ENCODE measurements at places on chromosomes 6 and 20.
A peak's percentile ranks its signal among the peaks of the same experiment; 100 is the strongest.

- DNase-seq, result no peak
Observed at GRCh38 chr6:62285612-62286469, at the start of gene KHDRBS2. KHDRBS2 (minus strand) TSS chr6:62286225.

DNA sequence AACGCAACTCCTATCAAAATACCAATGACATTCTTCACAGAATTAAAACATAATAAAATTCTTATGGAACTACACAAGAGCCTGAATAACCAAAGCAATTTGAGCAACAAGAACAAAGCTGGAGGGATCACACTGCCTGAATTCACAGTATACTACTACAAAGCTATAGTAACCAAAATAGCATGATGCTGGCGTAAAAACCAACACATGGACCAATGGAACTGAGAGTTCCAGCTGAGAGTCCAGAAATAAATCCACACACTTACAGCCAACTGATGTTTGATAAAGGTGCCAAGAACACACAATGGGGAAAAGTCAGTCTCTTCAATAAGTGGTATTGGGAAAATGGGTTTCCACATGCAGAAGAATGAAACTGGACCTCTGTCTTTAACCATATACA lies 6.9 kb downstream of the MLIP start:
- no peak for DNase-seq

DNA sequence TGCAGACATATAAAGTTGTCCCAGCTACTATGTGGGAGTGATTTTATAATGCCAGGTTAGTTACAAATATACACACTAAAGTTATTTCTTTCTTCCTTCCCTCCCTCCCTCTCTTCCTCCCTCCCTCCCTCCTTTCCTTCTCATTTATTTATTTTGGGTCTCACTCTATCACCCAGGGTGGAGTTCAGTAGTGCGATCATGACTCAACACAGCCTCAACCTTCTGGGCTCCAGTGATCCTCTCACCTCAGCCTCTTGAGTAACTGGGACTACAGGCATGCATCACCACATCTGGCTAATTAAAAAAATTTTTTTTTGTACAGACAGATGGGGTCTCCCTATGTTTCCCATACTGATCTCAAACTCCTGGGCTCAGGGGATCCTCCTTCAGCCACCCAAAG lies 59.2 kb downstream of the PHF20 start:
- no peak for DNase-seq

DNA sequence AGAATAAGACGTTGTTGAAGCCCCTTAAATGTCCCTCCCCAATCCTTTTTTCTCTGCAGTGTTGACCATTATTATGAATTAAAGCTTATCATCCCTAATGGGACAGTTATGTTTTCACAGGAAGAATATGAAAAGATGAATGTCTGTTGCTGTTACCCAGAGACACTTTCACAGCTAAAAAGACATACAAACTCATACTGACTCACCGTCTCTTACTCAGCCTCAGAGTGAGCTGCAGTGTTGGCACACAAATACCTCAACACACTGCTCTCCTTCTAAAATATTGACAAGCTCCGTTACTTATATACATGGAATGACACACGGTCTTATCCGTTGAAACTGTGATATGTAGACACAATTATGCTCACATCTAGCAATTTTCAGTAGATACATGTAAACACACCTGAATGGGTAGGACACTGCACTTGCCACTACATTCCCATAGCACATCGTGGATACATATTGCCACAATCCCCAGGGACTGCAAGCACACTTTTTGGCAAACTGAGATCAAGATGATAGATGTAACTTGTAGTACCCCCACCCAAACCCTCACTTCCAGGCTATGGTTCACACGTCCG lies 9.6 kb upstream of the SAPCD1 start:
- no peak for DNase-seq

GRCh38 chr6:141097471-141097870 lies 1035.3 kb upstream of the GJE1 start:
- no peak for DNase-seq

- DNase-seq, result no peak
Observed at GRCh38 chr20:63591147-63591533, 17.1 kb upstream of the HELZ2 start.

DNA sequence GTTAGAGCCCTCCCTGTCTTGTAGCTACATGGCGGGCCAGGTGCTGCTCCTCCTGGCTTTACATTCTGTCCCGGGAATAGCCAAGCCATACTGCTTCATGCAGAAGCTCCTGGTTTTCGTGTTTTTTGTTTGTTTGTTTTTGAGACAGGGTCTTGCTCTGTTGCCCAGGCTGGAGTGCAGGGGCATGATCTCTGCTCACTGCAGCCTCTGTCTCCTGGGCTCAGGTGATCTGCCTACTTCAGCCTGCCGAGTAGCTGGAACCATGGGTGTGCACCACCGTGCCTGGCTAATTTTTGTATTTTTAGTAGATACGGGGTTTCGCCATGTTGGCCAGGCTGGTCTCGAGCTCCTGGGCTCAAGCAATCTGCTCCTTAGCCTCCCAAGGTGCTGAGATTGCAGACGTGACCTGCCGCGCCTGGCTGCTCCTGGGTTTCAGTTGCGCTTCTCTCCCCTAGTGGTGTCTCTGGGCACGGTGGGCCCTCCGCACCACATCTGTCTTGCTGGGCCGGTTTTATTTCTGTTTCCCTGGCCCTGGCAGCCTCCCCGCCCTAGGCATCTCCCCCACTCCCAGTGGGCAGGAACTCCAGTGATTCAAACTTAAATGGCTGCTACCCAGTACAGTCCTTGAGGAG lies 12.9 kb downstream of the CDYL start:
- DNase-seq, result no peak

- DNase-seq, result no peak
Observed at GRCh38 chr20:38927902-38928578, 1.8 kb downstream of the FAM83D start.

GRCh38 chr20:278607-279571 lies 11.7 kb downstream of the C20orf96 start:
- DNase-seq, result no peak

DNA sequence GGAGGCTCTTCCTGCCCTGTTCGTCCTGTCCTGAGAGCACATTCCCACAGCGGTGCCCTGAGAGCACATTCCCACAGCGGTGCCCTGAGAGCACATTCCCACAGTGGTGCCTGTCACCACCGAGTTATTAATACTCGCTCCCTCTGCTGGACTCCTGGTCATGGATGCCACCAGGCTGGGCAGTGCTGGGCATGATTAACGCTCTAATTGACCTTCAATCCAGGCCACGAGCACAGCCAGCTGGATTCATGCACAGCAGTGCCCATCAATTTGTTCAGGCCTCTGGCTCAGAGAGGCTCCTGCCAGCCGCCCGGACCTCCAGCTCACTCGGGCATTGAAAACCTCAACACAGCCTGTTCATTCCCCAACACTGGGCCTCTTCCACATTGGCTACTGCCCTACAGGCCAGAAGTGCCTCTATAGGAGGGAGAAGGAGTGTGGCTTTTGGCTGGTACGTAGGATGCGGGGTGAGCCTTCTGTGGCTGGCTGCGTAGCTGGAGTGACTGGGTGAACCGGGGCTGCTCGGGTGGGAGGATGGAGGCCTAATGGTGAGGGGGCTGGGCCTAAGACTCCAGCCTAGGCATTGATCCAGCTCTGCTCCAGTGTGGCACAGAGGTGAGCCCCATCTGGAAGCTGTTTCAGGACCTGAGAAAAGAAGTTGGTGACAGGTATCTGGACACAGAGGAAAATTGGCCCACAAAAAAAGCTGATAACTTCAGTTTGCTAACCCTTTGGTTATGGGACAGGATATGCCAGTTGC lies 9.3 kb downstream of the IP6K3 start:
- no peak for DNase-seq

DNA sequence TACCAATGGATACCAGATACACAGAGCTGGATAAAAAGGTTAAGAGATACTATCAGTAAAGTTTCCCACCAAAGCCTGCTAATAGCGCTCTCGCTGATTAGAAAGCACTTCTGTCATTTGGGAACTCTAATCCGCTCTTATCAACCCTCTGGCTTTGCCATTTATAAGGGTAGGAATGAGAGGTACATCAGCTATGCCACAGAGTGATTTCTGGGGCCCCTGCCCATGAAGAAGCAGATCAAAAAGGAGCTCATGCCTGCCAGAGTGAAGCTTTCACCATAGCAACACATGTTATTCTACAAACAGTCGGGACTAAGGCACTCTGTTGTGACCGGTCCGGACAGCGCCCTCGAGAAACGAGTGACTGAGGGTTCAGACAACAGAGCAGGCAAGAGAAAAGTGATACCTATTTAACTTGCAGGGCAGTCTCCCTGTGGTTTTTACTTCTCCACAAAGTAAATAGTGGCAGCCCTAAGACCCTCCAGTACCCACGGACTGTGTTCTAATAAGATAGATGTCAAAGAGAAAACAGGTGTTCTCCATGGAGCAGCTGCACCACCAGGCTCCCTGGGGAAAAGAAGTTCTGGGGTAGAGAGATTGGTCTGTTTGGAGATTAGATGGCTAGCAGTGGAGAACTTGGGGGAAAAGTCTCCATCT lies 5.6 kb downstream of the TRAM2 start:
- no peak for DNase-seq

DNA sequence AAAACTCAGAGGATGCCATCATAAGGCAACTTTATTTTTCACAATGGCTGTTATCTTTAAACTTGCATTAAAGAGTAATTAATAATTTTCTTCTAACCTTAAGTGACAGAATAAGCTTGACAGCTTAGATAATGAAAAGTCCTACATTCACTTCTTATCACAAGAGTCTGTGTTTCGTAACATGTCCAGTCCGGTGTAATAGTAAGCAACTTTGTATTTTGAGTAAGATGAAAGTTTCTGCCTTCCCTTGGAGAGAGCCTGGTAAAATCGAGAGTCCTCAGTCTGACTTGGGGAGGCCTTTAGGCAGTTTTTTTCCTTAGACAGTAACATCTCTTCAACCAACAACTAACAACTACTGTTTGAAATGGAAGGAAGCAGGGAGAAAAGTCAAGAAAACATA lies 195.6 kb downstream of the GRM1 start:
- DNase-seq, result no peak

DNA sequence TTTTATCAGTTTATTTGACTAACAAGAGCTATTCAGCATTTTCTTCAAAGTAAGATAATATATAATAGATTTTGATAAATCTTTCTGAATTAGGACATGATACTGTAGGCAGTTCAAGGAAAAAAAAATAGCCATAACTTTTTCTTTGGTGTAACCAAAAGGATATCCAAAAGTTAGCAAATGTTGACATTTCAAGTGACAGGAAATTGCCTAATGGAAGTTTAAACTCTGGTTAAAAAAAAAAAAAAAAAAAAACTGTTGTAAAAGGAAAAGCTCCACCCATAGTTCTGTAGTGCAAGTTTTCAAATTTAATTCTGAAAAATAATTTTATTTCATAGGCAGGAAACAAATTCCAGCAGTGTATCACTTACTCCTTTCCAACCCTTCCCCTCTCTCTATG lies 18.8 kb downstream of the HEBP2 start:
- DNase-seq, result no peak

DNA sequence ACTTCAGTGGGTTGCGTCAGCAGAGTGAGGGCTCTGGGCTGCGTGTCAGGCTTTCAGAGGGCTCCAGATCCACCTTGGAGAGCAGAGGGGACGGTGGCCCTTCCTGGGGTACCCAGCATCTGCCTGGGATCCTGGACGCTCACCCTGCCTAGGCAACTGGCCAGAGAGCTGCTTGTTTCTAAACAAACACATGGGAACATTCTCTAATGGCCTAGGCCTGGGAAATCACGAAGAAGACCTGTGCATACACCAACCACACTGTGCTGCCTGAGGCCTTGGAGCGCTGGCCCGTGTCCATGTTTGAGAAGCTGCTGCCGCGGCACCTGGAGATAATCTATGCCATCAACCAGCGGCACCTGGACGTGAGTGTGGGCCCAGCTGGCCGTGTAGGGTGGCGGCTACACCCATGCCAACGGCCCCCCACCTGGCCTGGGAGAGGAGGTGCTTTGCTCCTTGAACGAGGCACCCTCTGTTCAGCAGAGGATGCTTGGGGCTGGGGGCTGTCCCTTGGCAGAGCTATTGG lies 32.2 kb downstream of the PYGB start:
- peak; percentile 1 for DNase-seq

GRCh38 chr6:149938571-149939355 lies 3.1 kb upstream of the ULBP2 start:
- peak; percentile 41 for DNase-seq

DNA sequence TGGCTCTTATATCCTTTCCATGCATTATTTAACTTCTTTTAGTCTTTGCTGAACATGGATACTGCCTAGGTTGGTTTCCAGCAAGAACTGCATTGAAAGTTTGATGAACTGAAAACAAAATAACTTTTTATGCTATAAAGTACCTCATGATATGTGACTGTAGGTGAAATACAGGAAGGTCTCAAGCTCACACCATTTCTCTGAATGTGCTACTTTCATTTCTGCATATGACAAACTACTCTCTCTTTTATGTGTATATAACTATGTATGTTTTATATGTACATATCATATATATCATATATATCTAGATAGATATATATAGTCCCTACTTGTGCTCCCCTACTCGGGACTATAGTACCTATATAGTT lies 65.9 kb downstream of the AIG1 start:
- no peak for DNase-seq

GRCh38 chr6:73282871-73283270 lies 19.9 kb upstream of the KHDC1 start:
- DNase-seq, result no peak

GRCh38 chr20:48489656-48490055 lies 338.1 kb downstream of the PREX1 start:
- DNase-seq, result no peak

GRCh38 chr20:37378420-37378784 lies 32.5 kb downstream of the SRC start:
- no peak for DNase-seq

DNA sequence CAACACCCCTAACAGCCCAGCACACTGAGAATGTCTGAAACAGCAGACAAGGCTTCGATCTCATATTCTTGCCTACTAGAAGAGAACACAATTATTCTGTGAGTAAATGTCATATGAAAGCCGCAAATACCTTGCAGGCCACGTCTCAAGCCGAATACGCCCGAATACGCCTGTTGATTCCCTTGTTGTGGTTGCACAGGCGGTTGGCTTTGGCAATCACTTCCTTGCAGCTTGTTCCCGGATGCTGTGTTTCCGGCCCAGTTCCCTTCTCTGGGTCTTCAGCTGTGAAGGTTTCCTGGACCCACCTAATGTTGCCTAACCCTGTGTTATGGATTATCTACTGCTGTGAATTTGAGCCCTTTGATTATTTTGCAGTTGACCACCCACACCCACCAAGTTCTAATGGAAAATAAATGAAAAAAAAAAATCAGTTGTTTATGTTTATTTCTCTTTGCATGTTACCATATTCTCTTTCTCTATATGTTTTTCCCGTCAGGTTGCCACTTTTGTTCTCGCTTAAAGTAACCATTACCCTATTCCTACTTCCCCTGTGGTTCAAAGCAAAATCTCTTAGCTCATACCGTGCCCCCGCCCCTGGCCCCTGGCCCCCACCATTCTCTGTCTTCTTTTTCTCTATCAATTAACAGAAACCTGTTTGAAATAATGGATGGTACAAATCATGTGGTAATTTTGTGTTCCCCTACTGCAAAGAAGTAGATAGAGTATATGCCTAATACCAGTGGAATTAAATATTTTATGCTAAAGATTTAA lies 172.4 kb downstream of the ADGB start:
- no peak for DNase-seq

DNA sequence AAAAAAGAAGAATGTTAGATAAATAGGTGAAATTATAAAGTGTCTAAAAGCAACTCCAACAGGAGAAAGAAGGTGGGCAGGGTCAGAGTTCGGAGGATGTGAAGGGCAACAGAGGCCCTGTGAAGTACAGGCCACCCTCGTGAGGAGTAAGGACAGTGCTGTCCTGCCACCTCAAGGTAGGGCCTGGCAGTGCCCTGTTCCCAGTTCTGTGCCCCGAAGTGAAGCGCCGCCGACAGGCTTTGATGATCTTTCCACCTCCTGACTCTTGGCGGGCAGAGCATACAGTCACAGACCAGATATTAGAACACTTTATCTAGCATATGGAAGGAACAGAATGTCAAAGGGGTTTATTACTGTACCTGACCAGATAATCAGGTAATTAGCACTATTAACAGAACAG lies 75.8 kb downstream of the GJA10 start:
- no peak for DNase-seq
